ENCODE measurements at places on chromosomes 6 and 20. TPM values are rescaled to one million over a fixed set of nuclear protein-coding genes. Genes with fewer than 3 reads are reported as not detected.

GRCh38 chr6:22320750-22321149 is 23.9 kb upstream of the PRL start:
- no peak for DNase-seq

- DNase-seq = no peak
These were observed 390.4 kb upstream of the SLC35B3 start for GRCh38 chr6:8825726-8826125.

- DNase-seq = no peak
These were observed 68.1 kb upstream of the CEP85L start for GRCh38 chr6:118719351-118720124.

ZC3H12D gene
- polyA plus RNA-seq = 0.23 TPM
